CD4-positive, alpha-beta T cell treated with Interferon alpha-2 for 1 hour (primary cell): ENCODE measurements at places on chromosomes 4 and X.

GRCh38 chr4:82898322-82899243 lies 2.0 kb upstream of the THAP9 start:
- peak; percentile 40 for DNase-seq

GRCh38 chr4:68344785-68345184 lies 5.1 kb downstream of the YTHDC1 start:
- DNase-seq, result no peak

- peak; percentile 60 for DNase-seq
Measured at GRCh38 chr4:76984127-76984526, 34.6 kb downstream of the SEPTIN11 start.

- DNase-seq, result no peak
Measured at GRCh38 chrX:29662101-29662500, 553.3 kb upstream of the MAGEB2 start.

- DNase-seq, result no peak
Measured at GRCh38 chr4:128513664-128514484, 226.3 kb upstream of the PGRMC2 start.

DNA sequence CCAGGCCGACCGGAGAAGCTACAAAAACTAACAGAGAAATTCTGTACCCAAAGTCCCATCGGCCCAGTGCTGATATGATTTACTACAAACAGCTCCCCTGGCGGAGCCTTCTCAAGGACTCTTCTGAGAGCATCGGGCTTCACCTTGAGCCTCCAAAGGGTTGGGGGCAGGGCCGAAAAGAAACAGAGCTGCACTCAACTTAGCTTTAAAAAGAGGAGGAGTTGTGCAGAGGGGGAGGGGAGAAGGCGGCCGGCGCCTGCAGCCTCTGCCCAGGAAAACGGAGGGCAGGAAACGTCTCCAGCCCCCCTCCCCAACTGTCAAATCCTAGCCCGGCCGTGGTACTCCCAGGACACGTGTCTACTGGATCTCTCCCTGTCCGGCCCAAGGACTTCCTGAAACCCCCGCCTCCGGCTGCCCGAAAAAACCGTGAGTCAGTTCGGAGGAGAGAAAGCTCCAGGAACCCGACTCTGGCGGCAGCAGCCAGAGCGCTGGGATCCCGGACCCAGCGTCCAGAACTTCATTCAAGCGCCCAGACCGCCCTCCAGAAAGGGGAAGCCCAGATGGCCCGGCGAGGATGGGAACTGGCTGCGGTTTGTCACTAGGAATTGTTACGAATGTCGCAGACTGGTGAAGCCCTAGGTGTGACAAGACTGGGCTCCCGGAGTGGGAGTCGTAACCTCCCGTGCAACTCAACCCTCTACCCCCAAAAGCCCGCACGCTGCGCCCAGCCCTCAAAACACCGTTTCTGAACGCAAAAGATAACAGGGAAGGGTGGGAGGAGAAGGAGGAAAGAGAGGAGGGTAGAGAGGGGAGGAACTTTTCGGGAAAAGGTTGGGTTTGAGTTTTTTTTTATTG lies 973 bp downstream of the ADAMTS3 start:
- DNase-seq, result peak; percentile 7

GRCh38 chrX:154026136-154027021 lies 6.7 kb upstream of the IRAK1 start:
- DNase-seq, result no peak

DNA sequence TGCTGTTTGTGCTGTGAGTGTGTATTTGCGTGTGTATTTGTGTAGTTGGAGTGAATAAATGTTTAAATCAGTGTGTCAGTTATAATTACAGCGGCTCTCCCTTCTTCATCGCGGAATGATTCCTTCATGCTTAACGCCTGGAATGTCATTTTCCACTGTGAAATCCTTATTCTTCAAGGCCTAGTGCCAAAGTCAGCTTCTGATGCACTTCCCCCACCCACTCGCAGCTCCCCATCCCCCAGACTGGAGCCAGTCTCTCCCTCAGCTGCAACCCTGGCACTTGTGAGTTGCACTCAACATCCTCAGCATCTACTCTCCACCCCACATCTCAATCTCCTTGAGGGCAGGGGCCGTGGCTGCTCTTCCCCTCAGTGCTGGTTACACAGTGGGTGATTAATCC lies 583.0 kb downstream of the BCOR start:
- DNase-seq, result no peak

- DNase-seq, result no peak
Measured at GRCh38 chr4:73018595-73018994, 50.9 kb downstream of the COX18 start.

- no peak for DNase-seq
Measured at GRCh38 chrX:68936608-68937007, 107.8 kb downstream of the EFNB1 start.

DNA sequence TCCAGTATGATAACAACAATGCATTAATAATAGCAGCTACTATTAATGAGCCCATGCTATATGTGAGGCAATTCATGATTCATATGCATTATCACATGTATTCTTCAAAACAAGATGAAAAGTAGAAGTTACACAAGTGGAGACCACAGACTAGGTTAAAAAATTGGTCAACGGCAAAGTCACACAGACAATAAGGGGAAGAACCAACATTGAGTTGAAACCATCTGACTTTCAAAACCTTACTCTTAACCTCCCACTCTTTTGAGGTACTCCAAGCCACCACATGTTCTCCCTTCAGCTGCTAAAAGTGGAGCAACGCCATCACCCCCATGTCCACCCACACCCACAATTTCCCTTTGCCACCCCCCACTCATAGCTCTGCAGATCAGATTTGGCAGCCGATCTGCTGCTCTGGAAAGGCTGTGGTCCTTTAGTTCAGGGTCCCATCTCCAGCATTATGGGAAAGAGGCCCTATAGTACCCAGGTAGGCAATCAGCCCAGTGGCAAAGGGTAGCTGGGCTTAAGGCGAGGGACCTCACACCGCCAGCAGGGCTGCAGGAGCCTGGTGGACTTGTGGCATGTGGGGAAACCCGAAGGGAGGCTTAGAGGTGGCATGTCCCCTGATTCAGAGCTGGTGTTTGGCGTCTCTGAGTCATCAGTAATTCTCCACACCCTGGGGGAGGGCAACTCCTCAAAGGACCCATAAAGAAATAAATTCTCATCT lies 33.5 kb upstream of the CYBB start:
- DNase-seq, result peak; percentile 5

GRCh38 chrX:53093177-53093655 lies 726 bp upstream of the KANTR start:
- DNase-seq, result peak; percentile 82

DNA sequence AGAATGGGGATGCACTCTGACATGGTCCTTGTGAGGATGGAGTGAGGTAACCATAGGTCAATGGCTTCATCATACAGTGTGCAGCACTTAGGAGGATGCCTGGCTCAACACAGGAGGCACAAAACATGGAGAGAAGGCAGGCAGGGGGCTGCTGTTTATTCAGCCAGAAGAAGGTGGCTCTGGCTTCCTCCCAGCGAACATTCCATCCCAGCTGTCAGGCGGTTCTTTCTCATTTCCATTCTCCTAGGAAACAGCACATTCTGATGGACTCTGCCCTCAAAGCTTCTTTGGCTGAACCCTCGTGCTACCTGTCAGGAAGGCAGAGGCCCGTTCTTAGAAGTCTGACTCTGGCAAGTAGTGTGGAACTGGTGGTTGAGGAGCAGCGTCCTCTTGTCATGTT lies 18.6 kb downstream of the STK32B start:
- no peak for DNase-seq

- DNase-seq, result no peak
Measured at GRCh38 chrX:133454491-133454914, 39.2 kb upstream of the GPC4 start.

- DNase-seq, result no peak
Measured at GRCh38 chr4:76311896-76312331, 5.4 kb downstream of the STBD1 start.

- no peak for DNase-seq
Measured at GRCh38 chrX:45300638-45301037, 100.0 kb upstream of the DIPK2B start.

- no peak for DNase-seq
Measured at GRCh38 chr4:1305781-1306455, 16.2 kb downstream of the MAEA start.

GRCh38 chr4:141391293-141391692 lies 170.6 kb downstream of the ZNF330 start:
- no peak for DNase-seq

DNA sequence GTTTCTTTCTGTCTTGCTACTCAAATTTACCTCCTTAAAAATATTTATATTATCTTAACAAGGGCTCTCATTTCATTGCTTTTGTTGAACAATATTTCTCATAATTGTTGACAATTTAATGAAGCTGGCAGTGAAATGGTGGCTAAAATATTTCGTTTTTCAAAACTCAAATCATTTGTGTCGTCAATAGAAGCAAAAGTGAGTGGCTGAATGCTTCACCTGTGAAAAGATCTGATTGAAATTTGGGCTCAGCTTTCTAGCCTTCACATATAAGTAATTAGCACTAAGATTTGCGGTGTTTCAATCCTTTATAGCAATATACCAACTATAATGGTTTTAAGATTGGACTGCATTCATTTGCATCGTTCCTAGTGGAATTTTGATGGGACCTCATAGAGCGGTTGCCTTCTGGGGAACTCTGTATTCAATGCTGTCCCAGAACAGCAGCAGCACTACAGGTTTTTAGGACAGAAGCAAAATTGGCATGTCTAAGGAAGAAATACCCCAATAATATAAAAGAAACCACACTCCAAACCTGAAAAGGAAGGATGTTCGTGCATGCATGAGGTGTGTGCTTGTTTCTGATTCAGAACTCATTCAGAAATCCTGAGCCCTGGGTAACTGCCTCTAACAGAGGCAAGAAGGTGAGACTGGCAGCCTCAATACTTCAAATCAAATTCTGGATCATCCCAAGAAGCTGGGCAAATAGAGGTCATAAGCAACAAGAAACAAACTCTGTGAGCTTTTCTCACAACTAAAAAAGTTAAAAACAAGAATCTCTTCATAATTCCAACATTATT lies 2.5 kb downstream of the CXCL1 start:
- DNase-seq, result no peak

DNA sequence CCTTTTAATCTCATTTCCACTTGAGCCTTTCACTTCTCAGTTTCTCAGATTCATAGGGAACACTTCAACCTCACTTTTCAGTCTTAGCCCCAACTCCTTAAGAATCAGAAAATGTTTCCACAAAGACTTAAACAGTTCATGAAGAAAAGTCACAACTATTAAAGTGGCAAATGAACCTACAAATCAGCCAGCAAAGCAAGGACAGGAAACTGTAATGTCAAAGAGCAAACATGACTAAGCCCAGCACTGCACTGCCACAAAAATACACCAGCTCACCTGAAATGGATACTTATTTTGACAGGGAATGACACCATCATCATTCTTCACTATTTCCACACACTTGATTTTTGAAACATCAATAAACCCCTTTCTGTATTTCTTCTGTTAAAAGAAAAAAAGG lies 41.8 kb upstream of the TXK start:
- DNase-seq, result no peak

GRCh38 chr4:33446953-33447352 lies 2726.8 kb downstream of the PCDH7 start:
- no peak for DNase-seq

DNA sequence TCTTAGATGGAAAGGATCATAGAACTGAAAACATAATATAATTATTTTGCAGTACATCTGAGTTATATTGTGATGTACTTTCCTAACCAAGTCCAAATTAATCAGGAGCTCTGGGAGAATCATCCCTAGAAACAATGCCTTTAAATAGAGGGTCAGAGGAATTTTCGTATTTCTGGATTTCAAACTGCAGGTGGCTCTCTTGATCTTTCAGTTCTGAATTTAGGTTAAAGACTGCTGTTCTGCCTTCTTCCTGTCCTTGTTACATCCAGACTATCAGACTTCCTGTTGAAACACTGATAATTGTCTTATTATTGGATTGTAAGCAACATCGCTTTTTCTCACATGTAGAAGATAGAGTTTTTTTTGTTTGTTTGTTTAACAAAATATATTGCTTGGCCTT lies 142.7 kb downstream of the RPA4 start:
- DNase-seq, result no peak

DNA sequence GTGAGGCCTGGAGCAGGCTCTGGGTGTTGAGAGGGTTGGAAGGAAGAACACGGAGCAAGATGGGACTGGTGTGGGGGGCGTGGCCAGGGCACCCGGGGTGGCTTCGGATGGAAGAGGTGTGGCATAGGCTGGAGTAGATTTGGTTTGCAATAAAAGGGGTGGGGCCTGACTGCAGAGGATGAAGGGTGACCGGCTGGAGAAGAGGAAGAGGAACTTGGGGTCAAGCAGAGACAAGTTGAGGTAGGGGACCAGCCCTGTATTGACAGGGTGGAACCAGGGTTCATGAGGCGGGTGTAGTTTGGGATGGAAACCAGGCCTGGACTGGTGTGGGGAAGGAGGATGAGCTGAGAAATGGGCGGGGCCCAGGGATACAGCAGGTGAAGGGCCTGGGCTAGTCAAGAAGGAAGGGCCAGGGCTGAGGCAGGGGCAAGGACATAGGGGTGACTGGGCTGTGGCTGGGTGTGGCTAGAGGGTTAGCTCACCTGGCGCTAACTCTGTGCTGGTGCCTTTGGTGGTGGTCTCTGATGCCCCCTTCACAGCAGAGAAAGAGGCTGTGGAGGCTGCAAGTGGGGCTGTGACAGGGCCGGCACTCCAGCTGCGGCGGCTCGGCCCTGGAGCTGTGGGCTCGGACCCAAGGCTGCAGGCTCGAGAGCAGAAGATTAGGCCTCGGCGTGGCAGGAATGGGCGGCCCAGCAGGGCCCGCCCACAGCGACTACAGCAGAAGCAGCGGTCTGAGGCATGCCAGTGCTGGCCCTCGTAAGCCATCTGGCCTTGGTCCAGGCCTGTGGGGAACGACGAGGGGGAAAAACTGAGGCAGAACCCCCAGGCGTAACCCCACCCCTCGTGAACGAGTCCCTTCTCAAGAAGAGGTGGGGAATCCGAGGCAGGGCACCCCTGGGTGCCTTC lies 5.0 kb downstream of the PLP2 start:
- peak; percentile 50 for DNase-seq

DNA sequence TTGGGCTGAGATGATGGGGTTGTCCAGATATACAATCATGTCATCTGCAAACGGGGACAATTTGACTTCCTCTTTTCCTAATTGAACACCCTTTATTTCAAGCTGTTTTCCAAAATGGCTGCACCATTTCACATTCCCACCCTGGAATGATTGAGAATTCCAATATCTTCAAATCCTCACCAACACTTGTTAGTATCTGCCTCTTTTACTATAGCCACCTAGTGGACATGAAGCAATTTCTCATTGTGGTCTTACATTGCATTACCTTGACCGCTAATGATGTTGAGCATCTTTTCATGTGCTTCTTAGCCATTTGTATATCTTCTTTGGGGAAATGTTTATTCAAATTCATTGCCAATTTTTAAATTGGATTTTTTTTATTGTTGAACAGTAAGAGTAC lies 364.8 kb downstream of the SMARCA1 start:
- no peak for DNase-seq

GRCh38 chr4:141350122-141350905 lies 129.6 kb downstream of the ZNF330 start:
- no peak for DNase-seq

DNA sequence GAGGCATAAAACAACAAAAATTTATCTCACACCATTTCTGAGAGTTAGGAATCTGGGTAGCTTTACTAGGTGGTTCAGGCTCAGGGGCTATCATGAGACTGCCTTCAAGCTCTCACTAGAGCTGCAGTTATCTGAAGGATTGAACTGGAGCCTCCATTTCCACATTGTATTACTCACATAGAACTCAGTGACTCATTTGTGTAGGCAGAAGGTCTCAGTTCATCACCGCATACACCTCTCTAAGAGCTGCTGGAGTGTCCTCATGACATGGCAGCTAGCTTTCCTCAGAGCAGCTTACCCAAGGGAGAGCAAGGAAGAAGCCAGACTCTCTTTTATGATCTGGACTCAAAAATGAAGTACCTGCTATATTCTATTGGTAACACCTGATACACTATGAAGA lies 389.2 kb downstream of the IQCM start:
- DNase-seq, result no peak
